ENCODE measurements at places on chromosomes 2 and 18. TPM values are rescaled to one million over a fixed set of nuclear protein-coding genes. Genes with fewer than 3 reads are reported as not detected.
A peak's percentile ranks its signal among the peaks of the same experiment; 100 is the strongest.

- H3K27me3 ChIP-seq = no peaks in the 10 kb centered on the region
- H3K27ac ChIP-seq = no peak overlapping the region
- H3K4me1 ChIP-seq = no peaks in the 10 kb centered on the region
Observed at GRCh38 chr2:54757500-54757899, 34.0 kb downstream of the EML6 start.

DNA sequence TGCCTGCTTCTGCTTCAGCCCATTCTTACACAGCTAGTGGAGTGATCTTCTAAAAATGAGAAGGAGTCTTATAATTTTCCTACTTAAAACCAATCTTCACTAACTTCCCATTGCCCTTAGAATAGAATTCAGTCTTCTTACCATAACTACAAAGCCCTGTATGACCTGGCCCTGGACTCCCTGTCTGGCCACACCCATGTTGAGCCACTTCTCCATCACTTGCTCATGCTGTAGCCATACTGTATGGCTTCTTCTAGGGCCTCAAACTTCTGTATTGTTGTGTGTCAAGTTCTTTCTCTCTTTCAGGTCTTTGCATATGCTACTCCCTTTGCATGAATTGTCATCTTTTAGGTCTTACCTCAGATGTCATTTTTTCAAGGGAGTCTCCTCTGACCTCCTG, 11.2 kb downstream of the DGUOK start:
- no peak overlapping the region for H3K4me3 ChIP-seq
- peaks cover 19% of the 10 kb centered on the region for H3K4me1 ChIP-seq
- H3K27me3 ChIP-seq = no peaks in the 10 kb centered on the region
- peaks cover 21% of the 10 kb centered on the region for H3K36me3 ChIP-seq

GRCh38 chr2:31110431-31110830, 27.8 kb downstream of the GALNT14 start:
- no peak overlapping the region for H3K4me3 ChIP-seq
- H3K27me3 ChIP-seq = no peaks in the 10 kb centered on the region
- no peaks in the 10 kb centered on the region for H3K4me1 ChIP-seq
- no peaks in the 10 kb centered on the region for H3K36me3 ChIP-seq

GRCh38 chr2:71474116-71474743, 20.9 kb downstream of the DYSF start:
- H3K4me3 ChIP-seq = no peak overlapping the region
- no peaks in the 10 kb centered on the region for H3K36me3 ChIP-seq
- no peaks in the 10 kb centered on the region for H3K27me3 ChIP-seq
- no peak for DNase-seq

DNA sequence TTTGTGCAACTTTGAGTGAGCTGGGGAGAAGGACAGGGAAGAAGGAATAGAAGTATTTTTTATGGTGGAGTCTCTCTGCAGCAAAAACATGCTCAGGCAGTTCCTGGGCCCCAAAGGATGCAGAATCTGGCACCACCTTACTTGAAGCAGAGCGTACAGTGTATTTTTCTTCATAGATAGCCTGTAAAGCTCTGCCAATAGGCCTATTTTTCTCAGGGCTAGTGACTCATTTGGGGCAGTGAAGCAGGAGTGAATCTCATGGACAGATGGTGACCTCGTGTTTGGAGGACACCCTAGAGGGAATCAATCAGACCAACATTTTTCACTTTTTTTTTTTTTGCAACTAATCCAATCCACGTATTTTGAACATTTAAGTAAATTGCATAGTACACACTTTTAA, 268.1 kb upstream of the CXCR4 start:
- no peak overlapping the region for H3K27ac ChIP-seq
- no peak overlapping the region for H3K4me3 ChIP-seq
- no peaks in the 10 kb centered on the region for H3K27me3 ChIP-seq

- no peaks in the 10 kb centered on the region for H3K4me1 ChIP-seq
- no peaks in the 10 kb centered on the region for H3K36me3 ChIP-seq
- H3K4me3 ChIP-seq = no peak overlapping the region
- no peak overlapping the region for H3K27ac ChIP-seq
Observed at GRCh38 chr18:30999887-31000628, 42.5 kb downstream of the DSC3 start.

GRCh38 chr2:59868981-59869380, 684.5 kb downstream of the BCL11A start:
- H3K36me3 ChIP-seq = no peaks in the 10 kb centered on the region
- no peak overlapping the region for H3K27ac ChIP-seq
- no peaks in the 10 kb centered on the region for H3K4me1 ChIP-seq

GRCh38 chr2:15940661-15941480, 521 bp downstream of the MYCN start:
- peaks cover 50% of the 10 kb centered on the region for H3K4me1 ChIP-seq
- peak overlapping the region; percentile 31 for H3K4me3 ChIP-seq
- peaks cover 35% of the 10 kb centered on the region for H3K27me3 ChIP-seq
- no peak overlapping the region for H3K27ac ChIP-seq

DNA sequence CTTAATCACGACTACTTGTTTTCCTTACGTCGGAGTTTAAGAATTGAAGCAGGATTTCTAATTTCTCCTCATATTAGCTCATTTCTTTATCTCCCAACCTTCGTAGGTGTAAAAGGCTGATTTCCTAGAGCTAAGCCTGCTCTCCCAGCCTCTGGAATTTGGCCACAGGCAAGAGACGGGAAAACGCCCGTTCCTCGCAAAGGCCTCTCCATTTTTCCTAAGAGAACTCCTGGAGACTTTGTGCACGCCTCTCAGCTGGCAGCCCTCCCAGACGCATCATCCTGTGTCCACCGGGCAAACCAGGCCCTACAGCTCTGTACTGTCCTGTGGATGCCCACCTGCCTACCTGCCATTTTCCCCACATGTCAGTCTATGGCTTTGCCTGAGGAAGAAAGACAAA, 106.3 kb downstream of the FTCDNL1 start:
- H3K36me3 ChIP-seq = no peaks in the 10 kb centered on the region
- H3K27me3 ChIP-seq = peaks cover 9% of the 10 kb centered on the region
- H3K27ac ChIP-seq = no peak overlapping the region
- H3K4me1 ChIP-seq = peaks cover 4% of the 10 kb centered on the region

The SERPINB11 gene
- not detected for total RNA-seq

DNA sequence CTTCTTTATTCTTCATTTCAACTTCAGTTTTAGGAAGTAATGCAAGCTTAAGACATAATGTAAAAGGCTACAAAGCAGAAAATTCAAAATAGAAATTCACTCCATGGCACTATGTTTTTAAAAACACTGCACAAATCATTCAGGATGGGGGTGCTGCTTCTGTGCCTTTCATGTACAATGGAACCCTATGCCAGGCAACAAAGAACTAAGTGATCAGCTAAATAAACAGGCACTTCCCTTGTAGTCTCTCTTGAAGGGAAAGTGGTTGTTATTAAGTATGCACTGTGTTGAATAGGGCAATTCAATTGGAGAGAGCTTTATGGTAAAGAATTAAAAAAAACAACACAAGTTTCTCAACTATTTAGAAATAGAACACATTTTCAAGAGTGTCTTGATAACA, 10.9 kb upstream of the ERBB4 start:
- no peak for DNase-seq
- H3K4me3 ChIP-seq = no peak overlapping the region
- H3K27ac ChIP-seq = no peak overlapping the region
- no peaks in the 10 kb centered on the region for H3K36me3 ChIP-seq

DNA sequence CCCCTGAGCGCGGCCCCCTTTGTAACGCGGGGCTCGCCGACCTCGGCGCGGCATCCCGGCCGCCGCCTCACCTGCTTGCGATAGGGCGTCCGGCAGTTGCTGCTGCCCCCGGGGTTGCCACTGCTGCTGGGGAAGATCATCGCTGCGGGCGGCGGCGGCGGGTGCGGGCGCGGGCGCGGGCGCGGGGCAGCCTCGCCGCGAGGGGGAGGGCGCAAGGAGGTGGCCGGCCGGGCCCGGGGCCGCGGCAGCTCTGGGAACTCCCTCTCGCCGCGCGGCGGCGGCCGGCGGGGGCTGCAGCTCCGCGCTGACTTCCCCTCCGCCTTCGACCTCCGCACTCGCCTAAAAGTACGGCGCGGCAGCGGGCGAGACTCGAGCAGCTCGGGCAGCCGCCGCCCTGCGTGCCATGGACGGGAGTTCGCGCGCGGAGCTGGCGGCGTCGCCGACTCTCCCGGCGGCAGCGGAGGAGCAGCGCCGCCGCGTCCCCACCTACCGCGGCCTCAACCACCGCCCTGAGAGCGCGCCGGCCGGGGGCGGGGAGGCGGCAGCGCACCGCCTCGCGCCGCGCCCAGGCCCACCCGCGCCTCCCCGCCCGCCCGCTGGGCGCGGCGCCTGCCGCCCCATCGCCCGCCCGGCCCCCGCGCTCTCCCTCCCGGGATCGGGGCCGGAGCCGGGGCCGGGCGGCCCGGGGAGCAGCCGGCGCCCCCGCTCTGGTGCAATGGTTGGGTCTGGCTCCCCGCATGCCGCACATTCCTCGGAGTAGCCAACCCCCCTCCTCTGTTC, 86.0 kb downstream of the RBMS1 start:
- no peaks in the 10 kb centered on the region for H3K27me3 ChIP-seq
- peaks cover 78% of the 10 kb centered on the region for H3K4me1 ChIP-seq
- peak overlapping the region; percentile 71 for H3K4me3 ChIP-seq
- no peaks in the 10 kb centered on the region for H3K36me3 ChIP-seq
- H3K27ac ChIP-seq = peak overlapping the region; percentile 100
- peak; percentile 94 for DNase-seq

DNA sequence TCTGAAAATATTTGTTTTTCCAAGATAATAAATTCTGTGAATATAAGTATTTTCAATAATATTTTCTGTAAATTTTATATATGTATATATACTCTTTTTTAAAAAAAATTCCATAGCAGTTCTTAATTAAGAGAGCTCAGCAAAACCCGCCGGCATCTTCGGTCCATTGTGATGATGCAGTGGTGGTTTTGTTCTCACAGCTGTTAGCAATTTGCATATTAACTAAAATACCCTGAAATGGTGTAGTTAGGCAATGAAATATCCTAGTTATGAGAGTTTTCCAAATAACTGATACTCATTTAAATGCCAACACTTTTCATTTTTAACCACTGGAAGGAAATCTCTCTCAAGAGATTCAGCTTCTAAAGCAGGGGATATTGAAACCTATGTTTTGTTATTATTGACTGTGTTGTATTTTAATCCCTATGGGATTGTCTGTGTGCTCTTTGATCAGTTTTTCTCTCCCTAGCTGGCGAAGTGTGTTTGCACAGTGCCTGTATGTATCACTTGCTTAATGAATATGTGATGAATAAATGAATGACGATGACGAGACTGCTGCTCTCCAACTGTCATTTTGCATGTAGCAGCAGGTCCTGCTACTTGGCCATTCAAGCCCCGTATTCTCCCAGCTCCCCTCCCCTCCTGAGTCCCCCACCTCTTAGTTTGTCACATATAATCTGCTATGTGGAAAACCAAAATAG, 42.4 kb downstream of the PSMG2 start:
- H3K36me3 ChIP-seq = no peaks in the 10 kb centered on the region
- no peaks in the 10 kb centered on the region for H3K4me1 ChIP-seq
- no peaks in the 10 kb centered on the region for H3K27me3 ChIP-seq
- no peak overlapping the region for H3K4me3 ChIP-seq

DNA sequence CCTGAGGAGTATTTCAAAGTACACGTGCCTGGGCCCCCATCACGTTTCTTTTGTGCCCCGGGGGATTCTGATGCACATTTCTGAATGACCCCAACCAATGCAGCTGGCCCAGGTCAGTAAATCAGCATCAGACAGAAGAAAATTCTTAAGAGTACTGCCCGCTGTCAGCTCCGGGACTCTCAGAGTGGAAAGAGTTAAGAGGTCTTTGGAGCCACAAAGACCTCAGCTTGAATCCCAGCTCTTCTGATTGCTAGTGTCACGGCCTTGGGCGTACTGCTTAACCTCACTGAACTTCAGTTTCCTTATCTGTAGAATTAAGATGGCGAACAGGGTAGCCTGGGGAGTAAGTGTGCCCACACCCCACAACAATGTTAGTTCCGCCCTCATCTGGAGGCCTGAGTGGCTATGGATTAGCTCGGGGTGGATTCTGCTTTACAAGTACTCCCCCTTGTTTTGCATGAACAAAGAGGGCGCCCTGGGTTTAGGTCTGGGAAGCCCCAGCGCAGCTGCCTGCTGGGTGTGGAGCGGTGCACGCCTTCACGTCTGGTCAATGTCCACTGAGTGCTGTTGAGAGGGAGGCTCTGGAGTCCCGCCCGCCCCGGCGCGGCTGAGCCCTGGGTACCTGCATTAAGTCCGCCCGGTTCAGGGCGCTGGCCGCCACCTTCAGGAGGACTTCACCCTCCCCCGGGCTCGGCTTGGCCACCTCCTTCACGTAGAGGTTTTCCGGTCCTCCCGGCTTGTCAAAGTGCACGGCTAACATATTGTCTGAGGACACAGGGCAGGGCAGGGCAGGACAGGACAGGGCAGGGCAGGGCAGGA, 858 bp downstream of the TP53I3 start:
- no peaks in the 10 kb centered on the region for H3K36me3 ChIP-seq
- peaks cover 40% of the 10 kb centered on the region for H3K4me1 ChIP-seq
- peak overlapping the region; percentile 96 for H3K27ac ChIP-seq
- no peaks in the 10 kb centered on the region for H3K27me3 ChIP-seq
- no peak for DNase-seq

GRCh38 chr2:25098670-25099486, 57.0 kb downstream of the EFR3B start:
- H3K4me1 ChIP-seq = no peaks in the 10 kb centered on the region
- no peak for DNase-seq
- no peaks in the 10 kb centered on the region for H3K27me3 ChIP-seq
- H3K27ac ChIP-seq = peak overlapping the region; percentile 6
- no peak overlapping the region for H3K4me3 ChIP-seq
- no peaks in the 10 kb centered on the region for H3K36me3 ChIP-seq

GRCh38 chr18:3450012-3450798, at the start of gene TGIF1:
TGIF1 (plus strand) TSS chr18:3450172; CDS start chr18:3450490, 318 bp downstream.
- H3K4me1 ChIP-seq = peaks cover 49% of the 10 kb centered on the region
- peak within 1 kb of the TSS; percentile 72 for H3K4me3 ChIP-seq
- peak within 1 kb of the TSS; percentile 95 for H3K27ac ChIP-seq
- DNase-seq = peak; percentile 89
- H3K36me3 ChIP-seq = no peaks in the 10 kb centered on the region

The TNS1 gene
- 327 TPM for total RNA-seq

The SKOR2 gene
- total RNA-seq = not detected

The RGPD3 gene
- not detected for total RNA-seq

DNA sequence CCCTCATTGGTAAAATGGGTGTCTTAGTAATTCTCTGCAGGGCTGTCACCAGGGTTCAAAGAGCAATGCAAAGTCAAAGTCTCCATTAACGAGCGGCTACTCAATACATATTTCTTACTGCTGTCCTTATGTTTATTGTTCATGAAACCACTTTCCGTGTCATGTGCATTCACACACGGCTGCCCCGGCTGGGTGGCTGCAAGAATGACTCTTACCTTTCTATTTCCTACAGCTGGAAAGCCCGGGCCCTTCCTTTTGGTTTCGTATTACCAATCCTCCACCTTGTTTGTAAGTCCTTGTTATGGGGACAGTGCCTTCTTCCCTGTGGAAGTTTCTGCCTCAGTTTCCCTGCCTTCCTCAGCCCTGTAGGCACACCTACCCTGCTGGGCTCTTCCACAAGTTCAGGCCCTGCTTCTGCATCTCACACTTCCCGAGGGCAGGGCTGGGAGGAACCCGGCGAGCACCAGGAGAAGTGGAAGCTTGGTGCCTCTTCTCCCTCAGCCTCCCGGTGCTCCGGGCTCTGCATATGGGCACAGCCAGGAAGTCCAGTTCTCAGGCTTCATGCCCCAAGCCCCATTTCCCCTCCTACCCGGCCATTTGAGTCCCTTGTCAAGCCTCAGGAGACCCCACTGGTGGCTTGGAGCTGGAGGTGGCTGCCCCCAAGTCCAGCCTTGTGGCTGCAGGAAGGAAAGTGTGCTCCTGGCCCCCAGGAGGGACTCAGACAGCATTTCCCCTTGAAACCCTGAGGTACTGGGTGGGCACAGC, 18.7 kb upstream of the ACKR3 start:
- no peaks in the 10 kb centered on the region for H3K36me3 ChIP-seq
- no peak for DNase-seq
